ENCODE measurements at places on chromosomes 1 and 21.

DNA sequence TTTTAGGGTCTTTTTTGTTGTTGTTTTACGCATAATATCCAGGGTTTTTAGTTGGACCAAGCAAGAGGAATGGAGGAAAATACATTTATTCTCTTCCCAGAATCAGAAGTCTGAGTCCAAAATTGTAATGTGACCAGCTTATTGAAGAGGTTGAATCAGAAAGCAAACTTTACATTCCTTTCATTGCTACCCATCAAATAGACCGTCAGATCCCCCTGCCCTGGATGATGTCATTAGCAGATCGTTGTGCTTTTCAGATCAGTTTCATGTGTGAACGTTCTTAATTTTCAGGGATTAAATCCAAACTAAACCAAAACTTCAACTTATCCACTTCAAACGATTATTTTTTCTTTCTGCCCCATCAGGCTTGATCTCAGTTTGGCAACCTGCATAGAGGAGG, 85.7 kb upstream of the NGF start:
- no peak for DNase-seq

DNA sequence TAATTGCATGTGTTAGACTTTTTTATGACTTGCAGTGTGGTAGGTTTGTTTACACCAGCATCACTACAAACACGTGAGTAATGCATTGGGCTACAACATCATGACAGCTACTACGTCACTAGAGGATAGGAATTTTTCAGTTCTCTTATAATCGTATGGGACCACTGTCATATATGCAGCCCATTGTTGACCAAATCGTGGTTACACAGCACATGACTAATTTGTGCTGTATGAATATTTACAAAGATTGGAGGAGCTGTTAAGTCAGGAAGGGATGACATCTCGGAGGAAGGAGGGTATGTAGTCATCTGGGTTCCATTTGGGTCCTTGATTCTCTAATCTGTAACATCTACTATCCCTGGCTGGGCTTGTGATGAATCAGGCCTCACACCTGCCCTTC, 270.9 kb downstream of the TNR start:
- no peak for DNase-seq

DNA sequence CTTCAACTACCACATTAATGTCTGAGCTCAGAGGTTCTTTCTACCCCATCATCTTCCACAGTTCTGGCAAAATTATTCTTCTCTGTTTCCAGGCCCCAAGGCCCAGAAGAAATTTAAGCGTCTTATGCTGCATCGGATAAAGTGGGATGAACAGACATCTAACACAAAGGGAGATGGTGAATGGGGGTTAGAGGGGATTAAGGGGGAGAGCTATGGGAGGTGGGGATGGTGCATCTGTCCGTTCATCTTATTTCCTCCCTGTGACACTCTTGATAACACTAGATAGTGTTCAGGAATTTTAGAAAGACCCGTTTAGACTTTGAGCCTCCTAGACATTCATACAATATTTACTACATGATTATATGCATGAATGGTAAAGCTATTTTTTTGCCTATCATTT, 17.6 kb upstream of the RPRD2 start:
- no peak for DNase-seq

- DNase-seq, result no peak
Observed at GRCh38 chr1:53413175-53414001, 45.8 kb upstream of the DMRTB1 start.

DNA sequence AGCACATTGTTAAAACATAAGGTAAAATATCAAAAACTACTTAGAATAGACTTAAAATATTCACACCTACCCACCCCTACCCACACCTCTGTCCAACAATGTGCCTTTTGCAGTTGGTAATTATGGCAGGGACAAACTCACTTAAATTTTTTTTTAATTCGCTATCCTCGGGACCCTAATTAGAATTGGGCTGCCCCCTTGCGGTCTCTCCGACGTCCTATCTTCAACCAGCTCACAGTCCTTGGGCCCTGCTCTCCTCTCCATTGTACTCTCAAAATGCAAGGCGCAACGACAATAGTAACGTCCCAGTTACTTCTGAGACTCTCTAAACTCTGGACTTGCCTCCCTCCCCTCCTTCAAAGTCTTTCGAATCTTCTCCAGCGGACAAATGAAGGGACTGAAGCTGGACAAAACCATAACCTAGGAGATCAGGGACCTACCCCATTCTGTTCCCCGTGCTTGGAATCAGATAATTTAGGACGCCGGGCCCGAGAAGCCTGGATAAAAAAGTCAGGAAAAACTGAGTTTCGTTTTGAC, 1.1 kb upstream of the CIART start:
- peak; percentile 41 for DNase-seq

- DNase-seq, result no peak
Observed at GRCh38 chr1:78884685-78885452, 121.7 kb downstream of the ADGRL4 start.

GRCh38 chr1:3743421-3743820, 8.8 kb upstream of the CCDC27 start:
- no peak for DNase-seq

GRCh38 chr1:37476087-37476452, 1.7 kb downstream of the ZC3H12A start:
- no peak for DNase-seq

GRCh38 chr1:212738330-212738729, 38.7 kb upstream of the BATF3 start:
- DNase-seq, result no peak

DNA sequence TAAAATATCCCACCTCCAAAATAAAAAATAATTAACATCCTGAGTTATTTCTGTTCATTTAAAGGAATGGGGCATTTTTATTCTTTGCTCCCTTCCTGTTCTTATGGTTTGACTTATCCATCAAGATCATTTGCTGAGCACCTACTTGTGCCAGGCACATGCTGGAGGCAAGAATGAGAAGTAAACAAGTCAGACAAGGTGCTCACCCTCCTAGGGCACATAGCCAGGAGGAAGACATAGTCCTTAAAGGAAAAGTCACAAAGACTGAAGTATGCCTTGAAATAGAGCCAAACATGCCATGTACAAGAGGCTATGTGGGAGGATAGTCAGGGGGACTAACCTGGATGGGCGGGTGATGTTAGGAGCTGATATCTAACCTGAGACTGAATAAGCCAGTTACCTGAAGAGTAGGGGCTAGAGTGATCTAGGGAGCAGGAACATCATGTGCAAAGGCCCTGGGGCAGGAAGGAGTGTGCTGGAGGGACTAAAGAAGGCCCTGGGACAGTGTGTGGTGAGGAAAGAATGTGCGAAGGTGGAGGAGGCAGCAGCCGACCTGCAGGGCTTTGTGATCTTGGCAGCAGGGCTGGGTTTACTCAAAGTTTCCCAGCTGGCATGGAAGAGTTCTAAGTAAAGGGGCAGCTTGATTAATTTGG, 233.5 kb downstream of the MATN1 start:
- no peak for DNase-seq

- DNase-seq, result no peak
Observed at GRCh38 chr1:227766015-227766634, 30.9 kb downstream of the SNAP47 start.

- no peak for DNase-seq
Observed at GRCh38 chr1:41739061-41739955, 179.4 kb downstream of the HIVEP3 start.

DNA sequence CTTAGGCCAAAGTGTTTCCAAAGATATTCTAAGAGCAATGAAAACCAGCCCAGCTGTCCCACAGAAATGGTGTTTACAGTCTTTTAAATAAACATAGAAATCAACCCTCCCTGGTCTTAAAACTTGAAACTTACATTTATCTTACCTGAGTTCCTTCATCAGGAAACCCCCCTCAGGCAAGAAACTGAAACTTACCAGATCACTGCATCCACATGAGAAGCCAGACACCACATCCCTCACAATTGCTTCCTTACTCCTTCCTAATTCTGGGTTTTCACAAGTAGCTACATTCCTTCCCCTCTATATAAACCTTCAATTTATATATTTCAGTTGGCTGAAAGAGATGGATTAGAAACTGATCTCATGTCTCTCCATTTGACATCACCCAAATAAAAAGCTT, 563.0 kb upstream of the CHRM3 start:
- no peak for DNase-seq

DNA sequence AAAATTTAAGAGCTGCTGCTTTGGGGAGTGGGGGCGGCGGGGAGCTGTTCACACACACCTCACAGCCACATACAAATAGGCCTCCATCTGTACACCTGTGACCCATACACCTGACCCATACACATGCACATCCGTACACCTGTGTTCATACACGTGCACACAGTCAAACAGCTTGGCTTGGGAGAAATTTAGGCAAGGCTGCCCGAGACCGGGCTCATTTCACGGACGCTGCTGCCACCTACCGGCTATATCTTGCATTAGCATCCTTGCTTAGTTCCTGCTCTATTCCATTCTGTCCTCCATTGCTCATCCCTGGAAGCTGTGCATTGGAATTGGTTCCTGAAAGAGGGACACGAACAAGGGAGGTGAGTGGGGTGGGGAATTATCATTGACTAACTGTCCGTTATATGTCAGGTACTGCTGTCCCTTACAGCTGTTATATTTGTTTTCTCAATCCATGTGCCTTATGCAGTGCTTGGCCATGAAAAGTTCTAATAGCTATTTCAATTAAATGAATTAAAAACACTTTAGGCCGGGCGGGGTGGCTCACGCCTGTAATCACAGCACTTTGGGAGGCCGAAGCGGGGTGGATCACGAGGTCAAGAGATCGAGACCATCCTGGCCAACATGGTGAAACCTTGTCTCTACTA, 37.1 kb upstream of the EPB41 start:
- DNase-seq, result peak; percentile 13

GRCh38 chr1:2337081-2337480, 54.3 kb downstream of the MORN1 start:
- DNase-seq, result no peak

DNA sequence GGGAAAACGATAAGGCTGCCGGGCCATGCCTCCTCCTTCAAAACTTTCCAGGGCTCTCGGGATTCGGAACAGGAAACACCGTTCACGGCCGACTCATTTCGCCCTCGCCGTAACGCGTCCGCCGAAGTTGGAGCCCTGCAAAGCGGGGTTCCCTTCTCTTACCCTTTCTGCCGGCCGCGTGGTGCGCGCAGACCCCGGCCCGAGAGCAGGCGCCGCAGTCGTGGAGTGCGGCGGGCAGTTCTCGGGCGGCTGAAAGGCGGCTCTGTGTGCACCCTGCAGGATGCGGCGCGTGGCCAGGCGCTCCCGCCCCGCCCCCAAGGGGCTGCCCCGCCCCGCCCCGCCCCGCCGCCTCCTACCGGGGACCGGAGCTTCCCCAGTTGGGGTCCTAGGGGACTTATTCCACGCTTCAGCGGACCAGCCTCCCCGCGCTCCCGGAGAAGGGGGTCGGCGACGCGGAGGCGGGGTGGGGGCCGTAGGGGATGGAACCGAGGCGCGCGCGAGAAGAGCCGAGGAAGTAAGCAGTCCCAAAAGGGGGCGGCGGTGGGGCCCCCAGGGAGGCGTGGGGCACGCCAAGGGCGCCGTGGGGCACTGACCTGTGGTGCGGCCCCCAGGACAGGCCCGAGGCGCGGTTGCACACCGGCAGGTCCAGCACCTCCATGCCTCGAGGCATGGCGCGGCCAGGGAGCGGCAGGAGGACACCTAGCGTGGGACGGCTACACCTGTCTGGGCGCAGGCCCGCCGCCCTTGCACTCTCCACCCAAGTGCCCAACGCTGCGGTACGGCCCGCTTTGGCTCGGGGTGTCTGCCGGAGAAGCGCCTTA, at the start of gene MCOLN2:
TSS of gene MCOLN2 (minus strand) at position 268 of the 821 bp plus-strand sequence. CDS start at position 27, 241 bp downstream.
- peak; percentile 14 for DNase-seq

DNA sequence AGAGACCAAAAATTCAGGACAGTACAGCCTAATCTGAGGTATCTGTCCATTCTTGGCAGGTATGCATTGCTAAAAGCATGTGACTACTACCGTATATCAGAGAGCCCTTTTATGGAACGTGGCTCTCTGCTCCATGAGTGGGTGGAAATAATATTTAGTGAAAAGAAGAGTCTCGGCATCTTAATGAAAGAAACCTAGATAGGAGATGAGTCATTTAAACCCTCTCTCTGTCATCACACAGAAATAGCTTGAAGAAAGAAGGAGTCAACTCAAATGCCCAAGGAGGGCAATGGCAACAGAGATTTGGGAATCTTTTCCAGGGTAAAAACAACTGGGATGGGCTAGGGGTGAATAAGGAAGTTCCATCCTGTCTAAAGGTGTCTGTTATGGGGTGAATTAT, 528.2 kb downstream of the SMYD3 start:
- DNase-seq, result no peak

DNA sequence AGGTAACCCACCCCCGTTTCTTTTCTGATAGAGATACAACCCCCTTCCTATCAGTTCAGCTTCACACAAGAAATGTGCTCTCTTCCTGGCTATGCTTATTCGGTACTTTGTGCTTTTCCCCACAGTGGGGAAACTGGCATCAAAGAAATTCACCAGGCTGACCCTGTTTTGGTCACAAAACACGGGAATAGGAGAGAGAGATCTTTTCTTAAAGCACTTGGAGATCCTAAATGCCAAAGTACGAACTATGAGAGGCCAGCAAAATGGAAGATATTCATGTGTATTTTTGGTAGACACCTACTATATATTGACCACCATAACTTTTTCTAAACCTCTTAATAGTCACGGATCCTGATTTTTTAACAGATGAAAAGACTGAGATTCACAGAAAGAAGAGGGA, 30.0 kb downstream of the SLC30A10 start:
- no peak for DNase-seq

- no peak for DNase-seq
Observed at GRCh38 chr1:211018690-211019089, 115.3 kb downstream of the KCNH1 start.

GRCh38 chr1:157984469-157984868, 9.0 kb upstream of the KIRREL1 start:
- no peak for DNase-seq

DNA sequence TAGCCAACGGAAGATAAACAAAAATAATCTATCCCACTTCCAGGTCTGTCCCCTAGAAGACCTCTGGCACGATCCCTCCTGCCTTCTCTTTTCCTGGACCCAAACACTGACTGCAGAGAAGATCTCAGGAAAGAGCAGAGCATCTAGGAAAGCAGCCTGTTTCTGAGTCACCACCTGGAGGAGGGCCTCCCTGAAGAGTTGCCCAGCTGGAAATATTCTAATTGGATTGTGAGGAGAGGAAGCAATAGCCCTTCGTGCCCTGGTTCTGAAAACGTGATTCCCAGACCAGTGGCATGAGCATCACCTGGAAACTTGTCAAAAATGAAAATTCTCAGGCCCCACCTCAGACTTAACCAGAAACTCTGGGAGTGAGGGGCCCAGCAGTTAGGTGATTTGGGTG, 411.1 kb downstream of the SETD4 start:
- DNase-seq, result no peak

DNA sequence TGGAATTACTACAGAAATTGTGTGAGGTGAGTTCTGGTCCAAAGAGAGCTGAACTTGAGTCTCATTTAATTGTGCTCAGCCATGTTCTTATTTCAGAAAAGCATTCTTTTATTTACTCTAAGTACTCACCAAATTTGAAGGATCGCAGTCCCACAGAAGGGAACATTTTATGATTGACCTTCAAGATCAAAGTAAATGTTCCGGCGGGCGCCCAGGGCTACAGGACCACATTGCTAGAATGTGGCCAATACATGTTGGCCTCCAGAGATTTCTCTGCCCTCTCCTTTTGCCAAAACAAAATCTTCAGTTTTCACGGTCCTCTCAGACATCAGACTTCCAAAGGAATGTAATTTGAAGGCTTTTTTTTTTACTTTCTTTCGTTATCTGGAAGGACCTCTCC, 237.8 kb downstream of the FMN2 start:
- DNase-seq, result no peak

All from anterior cingulate cortex (tissue), 58 donors.